ENCODE measurements at places on chromosomes 13 and 19.

- no peak for DNase-seq
Measured at GRCh38 chr13:27605099-27605498, 15.2 kb downstream of the LNX2 start.

DNA sequence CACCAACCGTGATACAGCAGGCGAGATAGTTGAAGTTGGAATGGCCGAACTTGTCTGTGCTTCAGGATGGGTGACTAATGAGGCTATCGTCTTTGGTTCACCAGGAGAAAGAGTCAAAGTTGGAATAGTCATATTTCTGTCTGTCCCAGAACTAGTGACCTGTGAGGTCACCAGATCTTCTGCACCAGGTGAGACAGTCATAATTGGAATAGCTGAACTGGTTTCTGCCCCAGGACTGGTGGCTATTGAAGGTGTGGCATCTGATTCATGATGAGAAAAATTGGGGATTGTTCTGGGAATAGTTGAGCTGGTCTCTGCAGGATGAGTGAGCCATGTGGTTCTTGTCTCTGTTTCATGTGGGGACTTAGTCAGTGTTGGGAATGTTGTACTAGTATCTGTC, 71.6 kb downstream of the MUC16 start:
- DNase-seq, result no peak

GRCh38 chr19:35661995-35662340, 4.3 kb upstream of the UPK1A start:
- no peak for DNase-seq

GRCh38 chr13:98272549-98272948, 95.5 kb upstream of the RNF113B start:
- no peak for DNase-seq

- no peak for DNase-seq
Measured at GRCh38 chr19:3407556-3408516, 41.5 kb downstream of the NFIC start.

DNA sequence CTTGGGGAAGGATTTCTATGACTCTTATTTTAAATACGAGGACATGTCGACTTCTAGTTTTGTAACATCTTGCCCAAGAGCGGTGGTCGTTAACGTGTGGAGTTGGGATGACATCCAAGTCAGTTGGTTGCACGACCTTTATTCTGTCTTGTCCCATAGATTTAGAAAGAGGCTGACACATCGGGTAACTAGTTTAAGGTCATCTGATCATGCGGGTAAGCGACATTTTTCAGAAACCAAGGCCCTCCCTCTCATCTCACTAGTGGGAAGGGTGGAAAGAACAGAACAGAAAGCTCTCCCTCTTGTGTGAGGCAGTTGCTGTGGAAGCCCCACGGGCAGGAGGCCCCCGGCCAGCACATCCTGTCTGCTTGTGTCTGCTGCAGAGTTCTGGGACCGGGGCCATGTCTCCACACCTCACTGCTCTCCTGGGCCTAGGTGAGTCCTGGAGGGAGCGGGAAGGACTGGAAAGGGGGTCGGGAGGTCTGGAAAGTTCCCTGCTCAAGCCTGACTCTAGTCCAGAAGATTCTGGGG, at the start of gene LAIR2:
Gene LAIR2, plus strand, starts transcription at position 314 of the 531 bp plus-strand sequence. Its CDS starts 88 bp downstream, at position 402.
- no peak for DNase-seq

- peak; percentile 82 for DNase-seq
Measured at GRCh38 chr19:35509861-35510625, 3.4 kb downstream of the DMKN start.

- DNase-seq, result no peak
Measured at GRCh38 chr19:39224910-39225309, 19.9 kb downstream of the IFNL3 start.

- DNase-seq, result no peak
Measured at GRCh38 chr19:22634450-22634827, 315 bp downstream of the ZNF492 start.

- no peak for DNase-seq
Measured at GRCh38 chr13:50873467-50873866, 30.0 kb upstream of the DLEU7 start.

DNA sequence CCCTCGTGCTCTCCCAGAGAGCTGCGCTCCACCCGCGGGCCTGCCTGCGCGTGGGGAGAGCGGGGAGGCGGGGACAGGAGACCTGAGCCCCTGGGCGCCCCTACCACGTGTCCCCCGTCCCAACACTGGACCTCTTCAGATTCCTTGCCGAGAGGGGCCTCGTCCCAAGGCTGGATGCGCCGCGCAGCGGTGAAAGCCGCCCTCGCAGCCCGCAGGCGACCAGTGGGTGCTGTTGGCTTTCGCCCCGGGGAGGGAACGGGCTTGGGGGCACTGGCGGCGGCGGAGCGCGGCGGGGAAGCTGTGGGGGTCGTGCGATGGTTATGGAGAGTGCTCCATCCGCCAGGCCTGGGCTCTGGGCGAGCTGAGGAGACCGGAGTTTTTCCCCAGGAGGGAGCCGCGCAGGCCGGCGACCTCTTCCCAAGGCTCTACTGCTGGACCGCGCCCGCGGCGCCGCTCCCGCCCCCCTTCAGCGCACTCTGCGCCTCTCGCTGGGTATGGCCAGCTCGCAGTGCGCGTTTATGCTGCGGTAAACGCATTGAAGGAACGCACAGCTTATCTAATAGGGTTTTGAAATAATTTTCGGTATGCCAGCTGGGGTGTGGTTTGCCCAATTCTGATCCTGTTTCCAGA, 17.2 kb upstream of the RNF17 start:
- no peak for DNase-seq

DNA sequence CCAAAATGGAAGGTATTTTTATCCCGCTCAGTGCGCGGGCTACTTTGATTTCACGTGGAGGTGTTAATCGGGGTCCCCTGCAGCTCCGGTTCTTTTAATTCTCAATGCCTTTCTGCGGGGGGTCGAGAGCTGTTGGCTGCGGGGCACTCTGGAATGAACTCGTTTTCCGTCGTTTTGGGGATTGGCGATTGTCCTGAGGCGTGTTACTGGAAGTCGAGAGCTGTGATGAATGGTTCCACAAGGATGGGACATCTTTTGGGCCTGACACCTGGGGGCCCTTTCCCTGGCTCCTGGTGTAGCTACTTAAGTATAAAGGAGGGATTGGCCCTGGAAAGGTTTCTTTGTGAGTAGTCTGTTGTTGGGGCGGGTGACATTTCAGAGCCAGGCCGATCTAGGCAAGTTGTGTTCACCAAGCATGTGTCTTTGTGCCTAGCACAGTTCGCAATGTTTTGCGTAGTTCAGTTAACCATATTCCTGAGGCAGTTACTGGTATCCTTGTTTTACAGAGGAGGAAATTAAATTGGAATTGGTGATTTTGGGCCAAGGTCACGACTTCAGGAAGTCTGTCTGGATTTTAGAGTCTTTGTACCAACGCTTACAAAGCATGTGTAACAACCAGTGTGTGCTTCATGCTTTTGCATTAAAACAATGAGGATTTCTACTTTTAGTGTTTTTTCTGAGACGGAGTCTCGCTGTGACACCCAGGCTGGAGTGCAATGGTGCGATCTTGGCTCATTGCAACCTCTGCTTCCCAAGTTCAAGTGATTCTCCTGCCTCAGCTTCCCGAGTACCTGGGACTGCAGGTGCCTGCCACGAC, 846 bp downstream of the RPL13A start:
- DNase-seq, result no peak

GRCh38 chr13:44224450-44225149, 149.0 kb upstream of the SERP2 start:
- DNase-seq, result no peak

DNA sequence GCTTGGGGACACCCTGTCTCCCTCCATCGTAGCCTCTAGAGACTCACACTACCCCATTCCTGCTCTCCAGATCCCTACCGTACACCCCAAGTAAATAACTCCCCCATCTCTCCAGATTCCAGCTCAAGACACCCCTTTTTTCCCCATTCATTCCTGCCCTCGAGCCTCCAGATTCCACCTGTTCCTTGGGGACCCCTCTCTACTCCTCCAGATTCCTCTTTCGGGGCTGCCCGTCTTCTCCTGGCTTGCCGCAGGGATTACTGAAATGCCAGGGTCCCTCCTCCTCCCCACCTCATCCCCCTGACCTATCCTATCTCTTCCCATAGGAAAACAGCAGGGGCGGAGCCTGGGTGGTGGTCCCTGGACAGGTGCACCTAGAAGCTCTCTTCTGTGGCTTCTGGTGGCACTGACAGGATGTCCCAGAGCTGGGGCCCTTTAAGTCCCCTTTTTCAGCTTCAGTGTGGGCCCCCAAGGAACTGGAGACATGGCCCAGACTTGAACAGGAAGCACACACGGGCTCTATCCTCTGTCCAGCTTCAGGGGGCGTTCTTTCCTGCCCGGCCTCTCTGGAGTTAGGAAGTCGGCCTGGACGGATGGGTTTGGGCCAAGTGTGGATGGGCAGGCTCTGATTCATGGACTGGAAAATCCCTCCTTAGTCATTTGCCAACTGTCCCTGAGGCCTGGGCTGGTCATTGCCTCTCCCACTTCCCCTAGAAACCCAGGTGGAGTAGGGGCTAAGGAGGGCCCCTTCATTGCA, 1.2 kb downstream of the ZSWIM4 start:
- peak; percentile 60 for DNase-seq

DNA sequence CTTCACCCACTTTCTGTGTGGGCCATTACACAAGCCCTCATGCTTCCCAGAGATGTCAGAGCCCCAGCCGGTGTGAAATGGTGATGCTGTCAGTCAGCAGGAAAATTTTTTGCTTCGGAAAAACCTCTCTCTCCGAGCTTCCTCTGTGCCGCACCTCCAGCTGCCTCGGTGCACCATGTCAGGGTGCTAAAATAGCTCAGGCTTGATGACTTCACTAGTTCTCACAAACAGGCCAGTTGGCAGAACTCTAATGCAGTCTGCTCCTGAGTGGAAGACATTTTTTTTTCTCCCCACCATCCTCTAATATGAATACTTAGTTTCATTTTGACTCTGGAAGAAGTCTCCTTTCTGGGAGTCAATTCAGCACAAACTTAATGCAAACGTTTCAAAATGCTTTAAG, 71.3 kb downstream of the KLF12 start:
- DNase-seq, result no peak

DNA sequence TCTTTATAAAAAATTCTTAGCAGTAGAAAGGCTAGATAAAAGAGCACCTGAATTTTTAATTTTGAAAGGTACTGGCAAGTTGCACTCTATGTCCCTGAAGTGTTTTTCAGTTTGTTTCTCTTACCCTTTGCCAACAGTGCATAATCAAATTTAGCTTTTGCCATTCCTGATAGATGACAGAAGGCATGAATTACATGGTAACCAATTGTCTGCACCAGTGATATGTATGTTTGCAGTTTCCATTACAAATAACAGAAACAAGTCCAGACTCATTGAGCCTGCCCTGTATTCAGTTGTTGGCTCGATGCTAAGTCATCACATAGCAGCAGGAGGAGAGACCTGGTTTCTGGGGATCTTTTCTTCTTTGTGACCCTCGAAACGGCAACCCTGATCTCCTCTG, 309.8 kb downstream of the DNAJC15 start:
- DNase-seq, result no peak

DNA sequence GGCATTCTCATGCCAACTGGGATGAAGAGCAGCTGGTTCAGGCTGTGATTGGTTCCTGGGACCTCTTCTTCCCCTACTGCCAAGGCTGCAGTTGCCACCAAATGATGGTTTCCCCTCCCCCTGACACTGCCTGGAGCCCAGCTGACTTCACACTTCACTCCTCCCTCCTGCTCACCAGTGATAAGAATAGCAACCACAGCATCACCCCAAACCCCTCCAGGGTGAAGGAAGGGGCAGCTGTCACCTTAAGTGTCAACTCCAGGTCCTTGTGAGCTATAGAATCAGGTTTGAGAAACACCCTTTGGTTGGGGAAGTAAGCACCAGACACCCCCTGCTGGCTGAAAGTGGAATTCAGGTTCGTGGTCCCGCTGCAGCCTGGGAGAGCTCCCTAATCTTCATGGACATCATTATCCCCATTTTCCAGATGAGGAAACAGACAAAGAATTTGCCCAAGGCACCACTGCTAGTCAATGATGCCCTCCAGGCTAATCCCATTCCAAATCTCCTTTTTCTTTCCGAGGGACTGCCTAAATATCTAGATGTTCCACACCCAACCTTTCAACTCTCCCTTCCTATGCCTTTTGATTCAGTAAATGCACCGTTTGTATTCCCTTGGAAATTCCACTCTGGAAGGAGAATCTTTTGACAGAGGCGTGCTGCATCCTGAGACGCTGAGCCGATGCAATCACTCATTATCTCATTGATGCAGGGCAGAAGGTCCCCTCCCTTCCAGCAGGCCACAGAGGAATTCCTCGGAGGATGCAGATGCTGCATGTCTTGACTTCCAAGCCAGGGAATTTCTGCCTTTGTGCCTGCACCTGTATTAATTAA, 50.6 kb upstream of the UQCRFS1 start:
- DNase-seq, result no peak

DNA sequence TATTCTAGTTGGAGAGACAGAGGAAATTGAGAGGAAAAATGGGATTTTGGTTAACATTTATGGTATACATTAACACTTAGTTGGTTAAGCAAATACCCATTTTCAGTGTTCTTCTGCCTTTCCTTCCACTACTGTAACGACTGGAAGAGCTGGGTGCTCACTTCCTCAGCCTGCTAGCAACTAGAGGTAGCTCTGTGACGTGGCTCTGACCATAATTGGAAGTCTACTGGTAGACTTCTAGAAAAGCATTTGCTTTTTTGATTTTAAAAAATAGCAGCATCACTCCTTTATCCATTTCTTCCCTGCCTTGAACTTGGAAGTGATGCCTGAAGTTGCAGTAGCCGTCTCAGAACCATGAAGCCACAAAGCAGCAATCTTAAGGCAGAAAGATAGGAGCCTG, 15.9 kb downstream of the NHLRC3 start:
- no peak for DNase-seq

DNA sequence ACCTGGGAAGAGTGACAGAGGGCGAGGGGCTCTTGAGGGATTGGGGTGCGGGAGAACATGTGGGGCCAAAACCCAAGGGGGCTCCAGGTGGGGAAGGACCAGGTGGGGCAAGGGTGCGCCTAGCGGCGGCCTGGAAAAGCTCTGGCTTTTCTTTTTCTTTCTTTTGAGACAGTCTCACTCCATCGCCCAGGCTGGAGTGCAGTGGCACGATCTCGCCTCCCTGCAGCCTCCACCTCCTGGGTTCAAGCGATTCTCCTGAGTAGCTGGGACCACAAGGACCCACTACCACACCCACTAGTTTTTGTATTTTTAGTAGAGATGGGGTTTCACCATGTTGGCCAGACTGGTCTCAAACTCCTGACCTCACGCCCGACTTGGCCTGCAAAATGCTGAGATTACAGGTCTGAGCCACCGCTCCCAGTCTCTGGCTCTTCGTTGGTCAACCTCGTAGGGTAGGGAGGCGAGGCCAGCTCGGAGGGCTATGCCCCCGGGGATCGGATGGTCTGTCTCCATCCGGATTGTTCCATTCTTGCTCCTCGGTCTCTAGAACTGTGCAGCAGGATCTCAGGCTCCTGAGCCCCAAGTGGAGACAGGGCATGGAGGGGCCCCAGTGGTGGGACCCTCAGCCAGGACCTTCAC, 3.7 kb downstream of the GADD45B start:
- DNase-seq, result no peak

DNA sequence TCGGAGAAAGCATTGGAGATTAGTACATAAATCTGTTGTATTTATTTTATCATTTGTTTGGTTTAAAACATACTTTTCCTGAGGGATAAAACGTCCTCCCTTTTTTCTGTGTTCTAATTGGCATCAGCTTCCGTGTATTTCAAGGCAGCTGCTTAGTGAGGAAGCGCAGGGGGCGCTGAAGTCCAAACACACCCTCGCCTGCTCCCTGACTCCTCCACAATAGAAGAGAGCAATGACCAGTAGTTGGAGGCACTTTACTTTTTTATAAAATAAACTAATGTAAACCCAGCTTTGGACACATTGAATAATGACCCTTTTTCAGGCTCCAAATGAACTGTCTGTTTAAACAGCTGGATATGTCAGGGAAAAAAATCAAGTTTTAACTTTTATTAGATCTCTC, 79.9 kb downstream of the RNASEH2B start:
- no peak for DNase-seq

All from HCT116 (cell line).